ENCODE measurements at places on chromosomes 6 and 20.

GRCh38 chr6:116328528-116328903 is 42.2 kb upstream of the DSE start:
- DNase-seq, result no peak

DNA sequence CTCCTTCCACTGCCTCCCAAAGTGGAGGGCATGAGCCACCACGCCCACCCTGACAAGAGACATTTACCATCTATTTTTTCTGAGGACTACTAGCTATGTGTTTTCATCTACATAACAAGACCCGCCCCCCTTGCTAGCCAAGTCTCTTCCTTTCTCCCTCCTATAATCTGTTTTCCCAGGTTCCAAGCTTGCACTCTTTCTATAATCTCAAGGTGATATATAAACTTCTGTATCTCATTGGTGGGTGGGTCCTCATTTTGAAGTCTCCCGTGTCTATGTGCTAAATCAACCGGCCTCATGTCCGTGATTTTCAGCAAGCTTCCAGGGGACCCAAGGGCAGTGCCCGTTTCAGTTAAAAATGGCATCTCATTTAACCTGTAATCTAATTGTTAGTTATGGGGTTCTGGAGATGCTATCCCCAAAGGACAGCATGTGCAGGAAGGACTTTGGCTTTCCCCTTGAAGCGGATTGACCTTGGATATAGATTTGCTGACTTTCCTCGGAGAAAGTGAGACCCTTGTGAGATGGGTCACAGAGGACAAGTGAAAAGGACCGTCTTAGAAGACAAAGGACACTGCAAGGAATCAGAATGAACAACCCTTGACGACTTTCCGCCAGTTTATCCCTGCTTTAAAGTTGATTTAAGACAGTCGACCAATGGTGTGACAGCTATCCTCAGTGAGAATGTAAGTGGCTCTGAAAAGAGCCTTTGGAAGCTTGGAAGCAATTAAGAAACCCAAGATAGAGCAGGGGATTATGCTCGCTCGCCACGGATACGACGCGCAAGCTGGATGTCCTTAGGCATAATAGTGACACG is 22.4 kb downstream of the OR2B2 start:
- DNase-seq, result no peak

GRCh38 chr20:37295001-37295400 is 5.5 kb downstream of the MANBAL start:
- peak; percentile 43 for DNase-seq

- DNase-seq, result no peak
Measured at GRCh38 chr20:2780948-2781347, 19.5 kb downstream of the CPXM1 start.

- DNase-seq, result no peak
Measured at GRCh38 chr20:19120569-19120968, 91.9 kb upstream of the SLC24A3 start.

- peak; percentile 42 for DNase-seq
Measured at GRCh38 chr6:33000055-33000454, 9.3 kb downstream of the HLA-DOA start.
